Caudate nucleus (tissue), 63 donors: ENCODE measurements at places on chromosomes 5 and 9.

- DNase-seq: no peak
These were observed at the start of gene TERT for GRCh38 chr5:1294835-1295649. Gene TERT (minus strand): TSS chr5:1295068. CDS start chr5:1294989, 79 bp downstream.

DNA sequence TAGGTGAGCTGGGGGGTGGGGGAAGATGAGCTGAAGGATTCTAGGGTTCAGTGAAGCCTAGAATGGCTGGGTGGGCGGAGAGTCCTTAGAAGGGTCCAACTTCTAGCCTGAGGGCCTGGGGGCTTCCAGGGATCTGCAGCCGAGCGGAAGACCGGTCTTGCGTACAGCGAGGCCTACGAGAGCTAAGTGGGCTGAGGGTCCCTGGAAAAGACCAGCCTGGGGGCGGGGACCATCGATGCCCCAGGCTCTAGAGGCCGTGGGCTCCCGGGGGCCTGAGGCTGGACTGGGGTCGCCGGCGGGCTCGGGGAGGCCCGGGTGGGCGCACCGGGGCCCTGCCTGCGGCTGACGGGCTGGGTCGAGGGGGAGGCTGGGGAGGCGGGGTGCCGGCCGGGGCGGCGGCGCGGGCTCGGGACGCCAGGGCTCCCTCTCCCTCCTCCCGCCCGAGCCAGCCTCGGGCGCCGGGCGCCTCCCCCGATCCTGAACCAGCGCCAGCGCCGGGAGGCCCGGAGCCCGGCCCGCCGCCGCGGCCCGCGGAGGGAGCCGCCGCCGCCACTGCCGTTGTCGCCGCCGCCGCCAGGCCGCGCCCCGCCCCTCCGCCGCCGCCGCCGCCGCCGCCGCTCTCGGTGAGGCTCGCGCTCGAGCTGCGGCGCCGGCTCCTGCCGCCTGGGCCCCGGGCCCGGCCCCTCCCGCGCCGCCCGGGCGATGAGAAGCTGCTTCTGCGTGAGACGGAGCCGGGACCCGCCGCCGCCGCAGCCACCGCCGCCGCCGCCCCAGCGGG lies at the start of gene MVB12B:
Gene MVB12B (plus strand): TSS at position 602 of the 778 bp plus-strand sequence. CDS start 101 bp downstream, at position 703.
- DNase-seq: no peak

DNA sequence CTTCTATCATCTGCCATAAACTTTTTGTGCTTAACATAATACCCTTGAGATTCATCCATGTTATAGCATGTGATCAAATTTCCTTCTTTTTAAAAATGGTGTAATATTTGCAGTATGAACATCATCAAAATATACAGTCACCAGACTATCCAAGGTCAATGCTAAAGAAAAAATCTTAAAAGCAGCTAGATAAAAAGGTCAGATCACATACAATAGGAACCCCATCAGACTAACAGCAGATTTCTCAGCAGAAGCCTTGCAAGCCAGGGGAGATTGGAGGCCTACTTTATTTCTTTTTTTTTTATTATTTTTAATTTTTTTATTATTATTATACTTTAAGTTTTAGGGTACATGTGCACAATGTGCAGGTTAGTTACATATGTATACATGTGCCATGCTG lies 37.2 kb downstream of the FAM170A start:
- no peak for DNase-seq

- no peak for DNase-seq
These were observed 63.8 kb downstream of the ATP10B start for GRCh38 chr5:160788102-160788660.

GRCh38 chr5:31397926-31398557 lies 133.9 kb downstream of the DROSHA start:
- DNase-seq: no peak
